AG08396 (cell line): ENCODE measurements at places on chromosomes 3 and 15.

- DNase-seq: peak; percentile 75
Measured at GRCh38 chr3:52216585-52217408, 8.6 kb downstream of the TLR9 start.

GRCh38 chr15:49898097-49898496 is 220.9 kb downstream of the ATP8B4 start:
- no peak for DNase-seq

DNA sequence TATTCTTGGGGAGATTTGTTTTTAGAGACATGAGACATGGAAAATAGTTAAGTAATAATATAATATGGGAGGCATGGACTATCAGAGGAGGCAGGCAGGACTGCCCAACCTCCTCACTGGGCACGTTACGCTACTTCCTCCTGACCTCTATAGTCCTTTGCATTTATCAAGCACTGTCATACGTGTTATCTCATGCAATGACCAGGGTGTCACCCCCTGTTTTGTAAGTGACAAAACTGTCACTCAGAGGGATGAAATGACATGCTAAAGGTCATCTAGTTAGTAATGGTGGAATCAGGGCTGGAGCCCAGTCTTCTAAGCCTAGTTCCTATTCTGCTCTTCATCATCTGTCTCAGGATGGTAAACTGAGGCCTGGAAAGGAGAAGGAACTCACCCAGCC is 66.7 kb downstream of the ST6GAL1 start:
- DNase-seq: no peak

- DNase-seq: no peak
Measured at GRCh38 chr15:30008156-30008555, 74.6 kb upstream of the GOLGA8J start.

DNA sequence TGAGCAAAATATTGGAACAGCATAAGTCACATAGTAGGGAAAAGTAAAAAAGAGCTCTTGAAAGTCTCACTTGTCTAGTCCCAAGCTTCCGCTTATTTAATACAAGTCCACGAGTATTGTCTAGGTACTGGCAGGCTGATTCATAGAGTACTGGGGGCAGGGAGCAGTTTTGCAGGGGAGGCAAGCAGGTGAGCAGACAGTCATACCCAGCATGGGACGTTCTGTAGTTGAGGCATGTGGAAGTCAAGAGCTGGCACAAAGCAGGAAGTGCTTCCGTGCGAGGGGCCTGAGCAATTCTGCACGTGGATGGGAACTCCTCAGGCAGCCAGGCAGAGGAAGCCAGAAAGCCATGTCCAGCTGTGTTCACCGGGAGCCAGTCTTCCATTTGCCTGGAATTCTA is 287.6 kb downstream of the EPHB1 start:
- DNase-seq: no peak

GRCh38 chr3:14788644-14789043 is 30.1 kb upstream of the FGD5 start:
- no peak for DNase-seq

- DNase-seq: no peak
Measured at GRCh38 chr3:155753038-155753639, 8.3 kb upstream of the PLCH1 start.

- DNase-seq: no peak
Measured at GRCh38 chr3:84965141-84965540, 6.4 kb downstream of the CADM2 start.

GRCh38 chr3:2023959-2024358 is 74.7 kb upstream of the CNTN4 start:
- DNase-seq: no peak

GRCh38 chr3:124811436-124811835 is 75.7 kb downstream of the ITGB5 start:
- peak; percentile 50 for DNase-seq

DNA sequence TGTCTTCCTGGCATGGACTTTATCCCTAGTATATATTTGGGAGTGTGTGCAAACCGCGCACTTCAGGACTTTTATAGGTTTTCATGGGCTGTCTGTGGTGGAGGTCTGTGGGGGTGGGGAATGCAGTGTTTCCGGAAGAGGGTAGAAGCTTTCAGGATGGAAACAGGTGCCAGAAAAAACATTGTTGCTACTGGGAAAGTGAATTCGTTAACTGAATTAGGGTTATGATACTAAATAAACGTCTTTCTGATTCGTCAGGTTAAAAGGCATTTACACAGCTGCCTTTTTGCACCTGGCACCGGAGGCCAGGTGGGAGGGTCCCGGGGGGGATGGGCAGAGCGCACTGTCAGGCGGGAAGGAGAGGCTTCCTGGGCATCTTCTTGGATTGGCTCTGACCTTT is 62.1 kb downstream of the SLCO3A1 start:
- DNase-seq: no peak

DNA sequence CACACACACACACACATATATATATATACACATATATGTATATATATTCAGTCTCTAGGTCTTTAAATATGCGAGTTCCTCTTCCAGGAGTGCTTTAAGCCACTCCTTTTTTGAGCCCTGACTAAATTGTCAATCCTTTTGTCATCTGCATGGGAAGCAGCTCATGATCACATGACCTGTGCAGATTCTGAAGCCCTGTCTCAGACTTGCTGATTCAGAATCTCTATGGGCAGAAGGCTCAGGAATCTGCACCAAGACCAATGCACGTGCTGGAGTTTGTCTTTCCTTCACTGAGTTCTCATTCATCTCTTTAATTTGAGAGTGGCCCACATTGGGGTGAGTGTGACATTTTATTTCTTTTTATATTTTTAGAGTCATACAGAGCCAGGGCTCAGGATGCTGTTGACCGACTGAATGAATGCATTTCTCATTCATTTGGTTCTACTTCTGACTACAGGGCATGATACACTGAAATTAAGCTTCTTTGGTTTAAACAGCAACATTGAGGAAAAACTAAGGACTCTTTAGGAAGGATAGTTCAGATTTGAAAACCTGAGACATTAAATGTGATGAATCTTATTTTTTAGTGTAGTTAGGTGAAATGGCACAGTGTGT is 307.5 kb downstream of the EDEM1 start:
- DNase-seq: no peak

DNA sequence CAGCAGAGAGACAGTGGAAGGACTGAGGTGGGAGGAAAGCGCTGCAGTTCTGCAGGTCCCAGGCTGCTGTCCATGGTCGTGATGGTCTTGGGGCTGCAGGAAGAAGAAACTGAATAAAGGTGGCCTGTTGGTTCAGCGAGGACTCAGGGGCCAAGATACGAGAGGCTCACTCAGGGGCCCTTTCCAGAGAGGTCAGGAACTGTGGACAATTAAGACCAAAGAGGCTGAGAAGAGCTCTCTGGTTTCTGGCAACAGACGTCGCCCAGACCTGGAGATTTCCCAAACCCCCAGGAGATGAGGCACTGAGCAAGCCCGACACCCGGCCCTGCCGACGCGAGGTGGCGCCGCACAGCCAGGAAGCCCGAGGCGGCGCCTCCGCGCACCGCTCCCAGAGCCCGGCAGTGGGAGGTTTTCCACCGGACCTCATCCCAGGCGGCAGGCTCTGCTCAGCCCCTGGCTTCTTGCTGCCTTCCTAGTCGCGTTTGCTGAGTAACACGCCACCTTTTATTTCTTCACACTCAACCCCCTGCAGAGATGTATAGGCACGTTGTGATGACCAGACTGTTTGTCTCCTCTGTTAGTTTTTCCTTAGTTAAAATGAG is 56.4 kb upstream of the ARRDC4 start:
- DNase-seq: peak; percentile 78

- no peak for DNase-seq
Measured at GRCh38 chr3:173617490-173617889, 219.9 kb downstream of the NLGN1 start.

GRCh38 chr15:99118801-99119546 is 14.1 kb downstream of the SYNM start:
- no peak for DNase-seq

DNA sequence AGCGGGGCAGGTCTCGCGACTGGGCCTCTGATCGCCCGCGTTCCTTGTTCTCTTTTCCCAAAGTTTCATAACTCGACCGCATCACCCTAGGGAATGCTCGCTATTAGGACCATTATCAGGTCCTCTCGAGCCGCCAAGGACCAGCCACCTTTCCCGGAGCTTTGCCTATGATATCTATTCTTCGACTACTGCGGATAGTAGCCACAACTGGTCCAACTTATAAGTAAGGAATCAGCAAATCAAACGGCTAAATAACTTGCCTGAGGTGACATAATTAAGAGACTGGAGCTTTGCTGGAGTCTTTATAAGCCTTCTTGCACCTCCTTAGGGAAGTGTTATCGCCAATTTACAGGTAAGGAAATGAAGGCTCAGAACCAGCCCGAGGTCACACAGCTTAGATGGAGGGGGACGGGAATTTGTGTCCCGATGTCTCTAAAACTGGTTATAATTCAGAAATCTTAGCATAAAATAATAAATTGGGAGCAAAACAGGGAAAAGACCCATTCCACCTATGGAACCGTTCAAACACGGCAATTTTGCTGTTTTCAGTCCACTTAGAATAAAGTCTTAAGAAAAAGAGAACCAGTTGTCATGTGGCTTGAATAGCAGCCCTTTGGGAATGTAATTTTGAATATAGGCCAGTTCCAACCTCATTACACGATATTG is 479 bp upstream of the PLD1 start:
- DNase-seq: no peak

GRCh38 chr3:138140940-138141339 is 8.8 kb upstream of the A4GNT start:
- no peak for DNase-seq

DNA sequence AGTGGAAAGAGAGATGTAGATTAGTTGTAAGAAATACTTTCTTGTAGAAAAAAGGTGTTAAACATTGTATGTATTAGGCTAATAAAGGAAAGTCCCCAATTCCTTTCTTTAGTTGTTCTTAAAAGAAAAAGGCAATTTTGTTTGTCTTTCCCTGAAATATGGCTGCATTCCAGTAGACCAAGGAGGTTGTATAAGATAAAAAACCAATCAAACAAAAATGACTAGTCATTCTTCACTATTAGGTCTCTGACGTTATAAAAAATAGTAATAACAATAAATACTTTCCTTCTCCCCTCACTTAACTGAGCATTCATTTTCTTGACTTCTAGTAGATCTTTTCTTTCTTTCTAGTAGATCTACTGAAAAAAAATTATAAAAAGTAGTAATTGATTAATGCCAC is 8.6 kb upstream of the PPM1L start:
- no peak for DNase-seq

DNA sequence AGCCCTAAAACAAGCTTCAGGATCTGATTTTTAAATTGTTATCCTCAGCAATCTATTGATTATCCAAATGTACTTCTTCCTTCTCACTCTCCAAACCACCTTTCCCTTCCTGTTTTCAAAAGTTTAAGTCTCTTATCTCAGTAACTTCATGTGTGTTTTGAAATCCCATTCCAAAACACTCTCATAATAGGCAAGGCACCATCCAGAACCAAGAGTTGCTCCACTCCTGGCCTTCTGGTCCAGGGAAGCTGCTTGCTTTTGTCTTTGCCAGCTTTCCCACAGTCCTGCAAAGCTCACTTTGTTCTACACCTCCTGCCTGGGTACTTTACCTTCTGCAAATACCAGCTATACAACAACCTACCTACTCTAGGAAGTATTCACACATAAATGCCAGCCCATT is 63.5 kb downstream of the MLH1 start:
- no peak for DNase-seq

GRCh38 chr3:152272771-152273242 is 4.1 kb downstream of the MBNL1 start:
- DNase-seq: peak; percentile 44

- DNase-seq: no peak
Measured at GRCh38 chr3:152039887-152040286, 166.4 kb downstream of the SUCNR1 start.
